ENCODE measurements at places on chromosomes 5 and 9.

GRCh38 chr9:14421291-14421690 is 107.3 kb upstream of the NFIB start:
- no peak for DNase-seq

DNA sequence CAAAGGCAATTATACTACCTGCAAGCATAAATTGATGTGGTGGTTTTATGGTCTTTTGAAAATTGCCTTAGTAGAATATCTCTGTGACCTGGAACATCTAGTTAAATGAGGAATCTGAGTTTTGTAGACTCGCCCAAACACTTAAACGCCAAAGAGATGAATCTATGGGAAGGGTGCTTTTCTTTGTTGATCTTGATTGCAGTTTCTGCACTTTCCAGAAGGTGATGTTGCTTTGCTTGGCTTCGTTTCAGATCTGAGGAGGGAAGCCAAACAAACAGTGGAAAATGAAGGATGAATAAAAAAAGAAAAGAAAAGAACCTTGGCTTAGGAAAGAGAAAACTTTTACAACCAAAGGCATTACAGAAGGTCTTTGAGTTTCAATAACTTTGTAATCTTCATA is 1021.2 kb downstream of the NR2F1-AS1 start:
- no peak for DNase-seq

GRCh38 chr9:130465383-130466096 is 20.8 kb downstream of the ASS1 start:
- DNase-seq, result no peak

GRCh38 chr9:22722492-22722891 is 275.9 kb downstream of the DMRTA1 start:
- no peak for DNase-seq

- no peak for DNase-seq
These were observed 37.5 kb upstream of the LIFR start for GRCh38 chr5:38593959-38594358.

GRCh38 chr5:169527863-169528262 is 55.7 kb upstream of the SPDL1 start:
- DNase-seq, result no peak

- no peak for DNase-seq
These were observed 22.1 kb downstream of the SARDH start for GRCh38 chr9:133715866-133716563.

- DNase-seq, result no peak
These were observed 29.5 kb downstream of the PLEKHG4B start for GRCh38 chr5:121432-121831.

- DNase-seq, result no peak
These were observed 25.7 kb upstream of the RFK start for GRCh38 chr9:76419782-76420380.

- no peak for DNase-seq
These were observed 3.0 kb downstream of the C8G start for GRCh38 chr9:136947955-136948510.

DNA sequence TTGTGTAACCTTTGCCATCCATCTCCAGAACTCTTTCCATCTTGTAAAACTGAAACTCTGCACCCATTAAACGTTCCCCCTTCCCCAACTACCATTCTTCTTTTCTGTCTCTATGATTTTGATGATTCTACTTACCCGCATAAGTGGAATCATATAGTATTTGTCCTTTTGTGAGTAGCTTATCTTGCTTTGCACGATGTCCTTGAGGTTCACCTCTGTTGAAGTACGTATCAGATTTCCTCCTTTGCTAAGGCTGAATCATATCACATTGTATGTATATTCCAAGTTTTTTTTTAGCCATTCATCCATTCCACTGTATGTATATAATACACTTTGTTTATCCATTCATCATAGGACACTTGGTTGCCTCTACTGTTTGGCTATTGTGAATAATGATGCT is 2.9 kb upstream of the RNF130 start:
- DNase-seq, result no peak

DNA sequence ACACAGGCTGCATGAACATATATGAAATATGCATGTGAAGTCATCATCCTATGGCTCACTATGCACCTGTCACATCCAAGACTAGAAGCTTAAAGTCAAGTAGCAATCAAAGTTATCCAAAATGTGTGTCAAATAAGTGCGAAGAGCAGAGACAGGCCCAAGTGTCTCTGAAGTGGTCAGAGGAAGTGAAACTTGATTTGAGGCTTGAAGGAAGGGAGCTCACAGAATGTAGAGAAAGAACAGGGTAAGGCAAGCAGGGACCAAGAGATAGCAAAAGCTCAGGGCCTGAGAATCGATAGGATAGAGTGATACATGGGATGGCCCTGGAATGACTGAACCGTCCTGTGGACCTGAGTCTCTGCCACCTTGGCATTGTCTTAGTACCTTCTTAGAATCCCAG is 274.3 kb upstream of the TRPC7 start:
- no peak for DNase-seq

DNA sequence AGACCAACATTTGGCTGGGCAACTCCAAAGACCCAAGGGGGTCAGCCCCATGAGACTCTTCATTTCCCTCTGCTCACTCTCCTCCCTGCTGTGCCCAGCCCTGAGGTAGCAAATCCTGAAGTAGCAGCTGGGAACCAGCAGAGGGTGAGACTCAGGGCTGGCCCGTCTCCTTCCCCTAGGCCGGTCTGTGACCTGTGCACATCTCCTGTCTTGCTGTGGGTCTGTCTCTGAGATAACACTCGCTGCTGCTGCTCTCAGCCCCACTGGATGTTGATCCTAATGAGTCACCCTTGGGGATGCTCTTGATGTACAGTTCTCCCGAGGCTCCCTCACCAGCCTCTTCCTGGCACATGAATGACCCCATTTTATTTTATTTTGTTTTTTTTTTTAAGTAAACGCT is 7.3 kb upstream of the OR2V1 start:
- no peak for DNase-seq

GRCh38 chr5:161312882-161313281 is 233.6 kb downstream of the GABRB2 start:
- no peak for DNase-seq

DNA sequence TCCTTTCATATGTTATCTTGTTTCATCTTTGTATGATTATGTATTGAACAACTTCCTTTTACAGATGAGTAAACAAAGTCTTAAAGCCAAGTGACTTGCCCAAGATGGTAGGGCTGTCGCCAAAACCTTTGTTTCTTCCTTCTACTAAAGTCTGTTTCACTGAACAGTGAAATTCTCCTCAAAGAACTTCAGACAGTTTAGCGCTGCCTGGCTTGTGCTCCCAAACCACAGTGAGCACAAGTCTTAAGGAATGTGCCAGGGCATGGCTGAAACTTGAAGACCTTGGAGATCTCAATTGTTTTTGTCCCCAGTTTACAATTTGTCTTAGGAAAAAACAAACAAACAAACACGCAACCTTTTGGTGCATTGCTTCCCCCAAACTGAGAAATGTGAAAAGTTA is 273.5 kb downstream of the CRB2 start:
- DNase-seq, result no peak
